Activated T-cell treated with anti-CD3 and anti-CD28 coated beads for 24 hours (primary cell): ENCODE measurements at places on chromosomes 4 and X.

GRCh38 chr4:15188605-15189539 lies 186.6 kb downstream of the CPEB2 start:
- DNase-seq = no peak

- no peak for DNase-seq
Measured at GRCh38 chr4:10599574-10599973, 85.0 kb downstream of the CLNK start.

- no peak for DNase-seq
Measured at GRCh38 chr4:88335092-88335665, 43.5 kb upstream of the HERC6 start.

DNA sequence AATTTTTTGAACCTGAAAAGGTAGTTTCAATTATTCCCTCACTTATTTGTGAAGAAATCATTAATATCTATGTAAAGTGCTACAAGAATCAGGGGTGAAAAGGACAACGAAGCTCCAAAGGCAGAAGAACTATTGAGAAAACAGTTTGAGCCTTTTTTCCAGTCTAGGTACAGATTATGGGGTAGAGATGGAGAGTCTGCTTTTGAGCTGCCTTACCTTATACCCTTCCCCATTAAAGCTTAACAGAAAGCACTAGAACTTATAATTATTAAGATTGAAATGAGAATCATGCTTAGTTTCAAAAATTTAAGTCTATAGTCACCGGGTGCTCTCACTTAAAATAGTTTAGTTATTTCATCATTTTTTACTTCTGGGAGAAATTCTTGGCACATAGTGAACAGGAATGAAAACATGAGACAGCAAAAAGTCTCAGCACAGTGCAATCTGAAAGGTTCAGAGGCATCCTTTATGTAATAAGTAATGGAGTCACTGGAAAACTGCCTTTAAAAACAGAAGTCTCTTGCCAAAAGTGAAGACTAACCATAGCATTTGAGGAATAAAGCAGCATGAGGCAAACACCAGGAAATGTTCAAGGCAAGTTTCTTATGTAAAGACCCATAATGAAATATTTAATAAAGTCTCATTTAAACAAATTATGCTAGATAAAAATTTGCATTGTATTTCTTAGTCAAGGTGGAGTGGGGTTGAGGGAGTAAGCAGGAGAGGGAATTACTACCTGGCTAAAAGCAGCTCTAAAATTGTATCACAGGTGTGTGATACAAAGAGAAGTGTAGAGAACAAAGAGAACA lies 5.1 kb upstream of the DCLK2 start:
- no peak for DNase-seq

DNA sequence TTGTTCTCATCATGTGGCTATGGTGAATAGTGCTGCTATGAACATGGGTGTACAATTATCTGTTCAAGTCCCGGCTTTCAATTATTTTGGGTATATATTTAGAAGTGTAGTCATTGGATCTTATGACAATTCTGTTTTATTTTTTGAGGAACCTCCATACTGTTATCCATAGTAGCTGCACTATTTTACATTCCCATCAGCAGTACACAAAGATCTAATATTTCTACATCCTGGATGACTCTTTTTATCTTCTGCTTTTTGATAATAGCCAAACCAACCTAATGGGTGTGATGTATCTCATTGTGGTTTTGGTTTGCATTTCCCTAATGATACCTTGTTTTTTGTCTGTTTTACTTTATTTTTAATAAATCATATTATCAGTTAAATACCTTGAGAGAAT lies 12.9 kb upstream of the IL13RA1 start:
- no peak for DNase-seq

DNA sequence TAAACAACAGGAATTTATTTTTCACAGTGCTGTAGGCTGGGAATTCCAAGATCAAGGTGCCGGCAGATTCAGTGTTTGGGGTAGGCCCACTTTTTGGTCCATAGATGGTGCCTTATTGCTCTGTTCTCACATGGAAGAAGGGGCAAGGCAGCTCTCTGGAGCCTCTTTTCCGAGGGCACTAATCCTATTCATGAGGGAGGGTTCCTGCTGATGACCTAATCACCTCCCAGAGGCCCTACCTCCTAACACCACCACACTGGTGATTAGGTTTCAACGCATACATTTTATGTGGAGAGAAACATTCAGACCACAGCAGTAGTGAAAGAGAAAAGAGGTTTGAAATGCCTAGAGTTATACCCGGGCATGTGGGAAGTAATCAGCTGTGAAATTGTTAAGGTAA lies 1.4 kb upstream of the POLA1 start:
- no peak for DNase-seq

DNA sequence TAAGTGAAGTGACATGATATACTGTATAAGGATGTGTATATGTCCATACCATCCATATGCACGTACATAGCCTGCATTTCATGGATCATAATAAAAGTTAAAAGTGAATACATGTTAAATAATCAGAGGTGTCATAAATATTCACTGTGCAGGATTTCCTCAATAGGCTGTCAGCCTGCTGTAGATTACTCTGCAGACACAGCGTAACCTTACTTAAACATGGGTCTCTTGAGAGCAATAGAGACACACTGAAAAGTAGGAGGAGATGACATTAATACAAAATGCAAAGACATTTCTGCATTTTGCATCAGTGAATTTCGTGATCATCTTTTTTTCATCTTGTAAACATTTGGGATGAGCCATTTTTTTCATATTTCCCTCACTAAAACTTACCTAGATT lies 955.2 kb upstream of the DIAPH2 start:
- no peak for DNase-seq

- no peak for DNase-seq
Measured at GRCh38 chr4:117900832-117901231, 133.5 kb upstream of the NDST3 start.

GRCh38 chrX:99909946-99910345 lies 500.1 kb downstream of the PCDH19 start:
- no peak for DNase-seq

GRCh38 chrX:20128670-20129069 lies 12.0 kb upstream of the MAP7D2 start:
- no peak for DNase-seq

DNA sequence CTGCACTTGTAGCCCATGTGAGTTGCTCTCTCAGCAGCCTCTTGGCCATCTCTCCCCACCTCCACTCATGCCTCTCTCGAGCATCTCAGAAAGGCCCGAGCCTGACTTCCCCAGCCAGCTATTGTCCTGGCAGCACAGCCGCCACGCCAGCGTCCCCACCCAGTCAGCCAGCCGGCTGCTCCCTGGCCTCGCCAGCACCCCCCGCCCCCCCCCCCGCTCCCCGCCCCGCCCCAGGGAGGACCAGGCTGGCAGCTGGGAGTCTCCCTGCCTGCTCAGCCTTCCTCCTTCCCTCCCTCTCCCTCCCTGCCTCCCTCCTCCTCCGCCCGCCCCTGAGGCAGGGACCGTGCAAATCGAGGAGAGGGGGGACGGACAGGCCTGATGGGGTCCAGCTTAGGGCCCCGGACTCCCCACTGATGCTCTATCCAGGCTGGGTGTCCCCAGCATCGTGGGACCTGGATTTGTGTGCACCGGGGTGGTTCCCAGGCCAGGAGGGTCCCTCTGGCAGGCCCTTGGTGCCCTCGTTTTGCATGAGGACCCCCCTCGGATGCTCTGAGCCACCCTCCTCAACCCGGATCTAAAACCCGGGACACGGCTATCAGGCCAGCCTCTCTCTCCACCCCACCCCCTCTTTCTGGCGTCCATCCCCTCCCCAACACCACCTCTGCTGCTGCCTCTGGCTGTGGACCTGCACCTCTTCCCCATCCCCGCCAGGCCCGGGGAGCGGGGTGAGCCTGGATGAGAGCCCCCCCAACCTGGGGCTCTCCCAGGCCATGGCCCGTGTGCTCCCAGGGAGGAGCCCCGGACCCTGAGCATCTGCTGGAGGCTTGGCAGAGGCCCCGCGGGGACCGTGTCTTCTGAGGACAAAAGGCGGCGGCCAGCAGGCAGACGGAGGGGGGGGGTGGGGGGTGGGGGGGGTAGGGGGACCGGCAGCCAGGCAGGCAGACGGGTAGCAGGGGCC lies at the start of gene GPR173:
TSS of gene GPR173 (plus strand) at position 621 of the 958 bp plus-strand sequence. CDS start 27,833 bp downstream, outside the sequence.
- DNase-seq = no peak

- DNase-seq = no peak
Measured at GRCh38 chr4:65559270-65559669, 111.0 kb downstream of the EPHA5 start.

- DNase-seq = no peak
Measured at GRCh38 chrX:136652822-136653723, 5.1 kb downstream of the CD40LG start.

GRCh38 chr4:40731792-40732245 lies 17.9 kb upstream of the NSUN7 start:
- no peak for DNase-seq

- no peak for DNase-seq
Measured at GRCh38 chr4:101774807-101775206, 15.7 kb upstream of the BANK1 start.

DNA sequence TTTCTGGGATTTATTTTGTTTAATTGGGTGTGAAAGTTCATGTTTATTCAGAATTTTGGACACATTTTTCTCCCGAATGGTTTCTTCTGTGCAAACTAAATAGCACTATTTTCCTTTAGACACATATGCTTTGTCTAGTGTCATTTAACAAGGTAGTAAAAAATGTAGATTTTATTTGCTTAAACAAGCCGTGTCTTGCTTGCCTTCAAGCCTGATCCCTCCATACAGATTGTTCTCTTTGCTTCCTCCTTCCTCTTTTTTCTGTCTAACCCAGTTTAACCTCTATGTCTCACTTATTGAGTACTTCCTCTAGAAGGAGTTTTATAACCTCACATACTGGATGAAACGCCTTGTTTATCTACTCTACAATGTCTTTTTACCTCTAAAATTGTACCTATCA lies 211.8 kb downstream of the NPFFR2 start:
- no peak for DNase-seq
